ENCODE measurements at places on chromosomes 5 and 9.

DNA sequence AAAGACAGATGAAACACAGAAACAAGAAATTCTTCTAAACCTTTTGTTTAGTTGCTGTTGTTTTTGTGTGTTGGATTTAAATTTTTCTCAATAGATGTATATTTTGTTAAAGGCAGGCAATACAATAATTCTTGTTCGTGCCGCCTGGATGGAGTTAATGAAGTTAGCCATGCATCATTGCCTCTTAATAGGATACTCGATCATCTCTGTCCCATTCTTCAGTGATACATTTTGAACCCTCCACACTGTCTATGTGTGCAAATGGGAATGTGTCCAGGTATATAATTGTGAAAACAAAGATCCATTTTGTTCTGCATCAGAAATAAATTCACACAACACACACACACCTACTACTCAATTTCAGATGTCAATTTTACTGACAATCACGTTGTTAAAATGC lies 186.6 kb upstream of the ADAMTS16 start:
- no peak for DNase-seq

- no peak for DNase-seq
These were observed 192.3 kb downstream of the CACNA1B start for GRCh38 chr9:138069731-138070456.

DNA sequence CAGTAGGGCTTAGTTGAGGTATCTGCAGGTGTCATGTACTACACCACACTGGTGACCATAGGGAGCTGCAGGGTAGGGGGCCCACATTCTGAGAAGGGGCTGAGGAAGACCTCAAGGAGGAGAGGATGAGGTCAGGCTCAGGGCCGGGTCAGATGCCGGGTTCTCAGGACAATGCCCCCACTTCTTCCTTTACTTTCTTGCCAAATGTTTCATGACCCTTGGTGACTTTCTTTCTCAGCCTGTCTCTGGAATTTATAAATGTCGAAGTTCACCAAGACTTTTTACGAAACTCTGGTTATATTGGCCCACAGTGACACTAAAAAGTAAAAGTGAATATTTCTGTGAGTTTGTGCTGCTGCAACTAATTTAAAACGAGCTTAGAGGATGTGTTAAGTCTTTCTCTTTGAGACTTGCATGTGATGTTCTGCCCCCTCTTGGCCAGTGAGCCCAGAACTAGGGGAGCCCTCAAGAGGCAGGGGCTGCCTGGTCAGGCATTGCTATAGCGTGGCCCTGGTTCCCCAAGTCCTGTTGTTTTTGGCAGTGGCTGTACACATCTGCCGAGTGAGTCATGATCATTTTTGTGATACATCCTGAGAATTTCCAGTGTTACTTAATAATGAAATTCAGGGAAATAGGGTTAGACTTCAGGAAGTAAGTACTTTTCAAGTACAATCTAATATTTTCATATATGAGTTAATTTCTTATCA lies 11.2 kb downstream of the ACO1 start:
- peak; percentile 65 for DNase-seq

GRCh38 chr9:99181621-99182020 lies 40.1 kb downstream of the ALG2 start:
- DNase-seq, result peak; percentile 82

DNA sequence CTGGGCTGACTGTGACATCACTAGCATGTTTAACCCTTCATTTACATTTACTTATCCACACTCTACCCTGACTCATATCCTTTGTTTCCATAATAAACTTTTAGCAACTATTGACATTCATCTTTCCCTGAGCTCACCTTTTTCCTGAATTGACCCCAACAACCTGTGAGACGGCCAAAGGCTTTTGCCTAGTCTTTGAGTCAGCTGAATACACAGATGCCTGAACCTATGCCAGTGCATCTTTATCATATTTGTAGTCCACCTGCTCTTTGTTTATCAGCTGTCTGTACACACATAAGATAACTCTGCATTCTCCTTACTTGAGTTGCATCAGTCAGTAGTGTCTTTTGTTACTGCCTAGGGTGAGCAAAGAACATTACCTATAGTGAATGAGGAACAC lies 128.5 kb upstream of the HMHB1 start:
- DNase-seq, result no peak

DNA sequence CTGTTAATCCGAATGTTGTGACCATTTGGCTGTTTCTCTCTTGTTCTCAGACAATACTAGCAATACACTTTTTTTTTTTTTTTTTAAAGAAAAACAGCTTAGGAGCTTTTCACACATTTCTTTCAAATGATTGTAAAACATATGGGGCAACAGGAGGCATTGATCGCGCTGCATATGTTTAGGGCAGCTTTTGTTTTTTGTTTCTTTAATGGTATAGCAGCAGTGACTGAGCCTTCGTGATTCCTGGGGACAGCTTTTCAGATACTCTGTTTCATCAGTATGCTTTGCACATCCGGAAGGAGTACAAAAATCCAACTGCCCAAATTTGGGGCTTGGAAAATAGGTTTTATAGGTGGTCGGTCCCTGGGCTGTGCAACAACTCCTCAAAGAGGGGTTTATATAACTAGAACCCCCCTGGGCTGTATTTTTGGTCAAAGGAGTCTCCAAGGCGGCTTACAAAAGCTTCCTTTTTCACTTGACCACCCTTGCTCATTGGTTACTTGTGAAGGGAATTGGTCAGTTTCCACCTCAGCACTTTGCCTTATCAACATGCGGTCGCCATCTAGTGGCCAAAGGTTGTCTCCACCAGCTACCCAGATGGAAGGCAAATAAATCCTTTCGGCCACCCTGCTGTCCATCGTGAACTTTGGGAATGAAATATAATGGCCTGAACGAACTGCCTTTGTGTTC lies 91.8 kb downstream of the PDE6A start:
- peak; percentile 84 for DNase-seq

DNA sequence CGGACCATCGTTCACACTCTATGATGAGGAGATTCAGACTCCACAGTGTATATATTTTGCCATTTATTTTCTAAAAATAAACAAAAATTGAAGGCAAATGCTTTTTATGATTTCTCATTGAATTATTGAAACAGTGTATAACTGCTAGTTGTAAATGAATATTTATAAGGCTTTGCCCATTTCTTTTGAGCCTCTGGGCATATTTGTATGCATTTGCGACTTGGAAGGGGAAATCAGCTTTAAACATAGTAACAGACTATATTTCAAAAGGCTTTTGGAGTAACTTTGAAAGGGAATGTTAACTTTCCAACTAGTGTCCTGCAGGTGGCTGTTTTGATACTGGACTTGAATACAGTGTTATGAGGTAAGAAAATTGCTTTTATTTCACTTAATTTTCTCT lies 26.0 kb downstream of the MRPL22 start:
- no peak for DNase-seq

DNA sequence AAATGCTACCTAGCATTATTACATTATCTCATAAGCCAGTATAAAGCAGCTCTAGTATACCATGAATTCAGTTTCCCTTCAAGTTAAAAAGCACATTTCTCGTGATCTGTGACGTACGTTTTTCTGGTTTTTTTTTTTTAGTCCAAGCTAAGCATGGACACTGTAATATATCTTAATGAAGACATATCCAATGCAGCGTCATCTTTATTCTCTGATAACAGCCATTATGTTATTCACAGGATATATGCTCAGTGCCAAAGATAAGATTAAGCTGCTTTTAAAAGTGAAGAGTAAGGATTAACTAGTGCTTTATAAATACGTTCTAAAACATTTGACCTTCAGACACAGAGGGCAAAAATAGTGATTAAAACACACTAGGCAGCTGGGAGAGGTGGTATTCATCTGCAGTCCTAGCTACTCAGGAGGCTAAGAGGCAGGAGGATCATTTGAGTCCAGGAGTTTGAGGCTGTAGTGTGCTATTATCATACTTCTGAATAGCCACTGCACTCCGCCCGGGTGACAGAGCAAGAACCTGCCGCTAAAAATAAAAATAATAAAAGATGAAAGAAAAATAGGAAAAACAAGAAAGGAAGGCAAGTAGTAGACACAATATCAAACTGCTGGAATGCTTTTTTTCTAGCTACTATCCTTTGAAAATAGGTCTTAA lies 7.7 kb downstream of the CSNK1A1 start:
- no peak for DNase-seq

DNA sequence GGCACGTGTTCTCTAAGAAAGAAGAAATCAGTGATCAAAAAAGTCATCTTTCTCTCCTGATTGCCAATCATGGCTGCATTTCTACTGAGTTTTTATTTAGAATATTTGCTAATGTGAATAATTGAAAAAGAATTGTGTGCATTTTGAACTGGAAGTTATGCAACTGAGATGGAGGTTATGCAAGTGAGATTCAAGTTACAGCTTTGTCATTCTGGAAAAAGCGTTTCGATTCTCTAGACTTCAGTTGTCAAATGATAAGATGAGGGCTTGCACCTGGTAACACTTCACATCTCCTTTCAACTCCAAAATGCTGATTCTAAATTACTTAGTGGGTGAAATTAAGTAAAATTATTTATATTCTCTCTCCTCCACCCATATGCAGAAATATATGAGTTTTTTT lies 36.4 kb downstream of the C6 start:
- no peak for DNase-seq

- peak; percentile 59 for DNase-seq
These were observed 36.2 kb upstream of the OTULIN start for GRCh38 chr5:14628346-14628745.

GRCh38 chr9:92740446-92740961 lies 24.1 kb downstream of the BICD2 start:
- peak; percentile 68 for DNase-seq

DNA sequence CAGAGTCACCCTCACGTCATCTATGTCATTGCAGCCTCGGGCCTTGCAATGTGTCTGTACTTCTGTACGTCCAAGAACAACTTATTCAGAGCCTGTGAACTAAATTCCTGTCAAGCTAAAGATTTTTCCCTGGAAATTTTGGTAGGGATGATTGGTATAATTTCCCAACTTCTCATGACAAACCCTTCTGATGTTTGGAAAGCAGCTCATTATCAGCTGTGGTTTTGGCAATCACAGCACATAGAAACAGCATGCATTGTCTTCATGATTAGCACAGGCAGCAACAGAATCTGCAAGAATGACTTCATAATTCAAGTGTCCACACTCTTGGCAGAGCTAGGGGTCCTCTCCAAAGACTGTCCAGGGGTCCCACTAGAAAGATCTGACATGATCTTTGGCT lies 49.5 kb downstream of the APBA1 start:
- DNase-seq, result no peak

DNA sequence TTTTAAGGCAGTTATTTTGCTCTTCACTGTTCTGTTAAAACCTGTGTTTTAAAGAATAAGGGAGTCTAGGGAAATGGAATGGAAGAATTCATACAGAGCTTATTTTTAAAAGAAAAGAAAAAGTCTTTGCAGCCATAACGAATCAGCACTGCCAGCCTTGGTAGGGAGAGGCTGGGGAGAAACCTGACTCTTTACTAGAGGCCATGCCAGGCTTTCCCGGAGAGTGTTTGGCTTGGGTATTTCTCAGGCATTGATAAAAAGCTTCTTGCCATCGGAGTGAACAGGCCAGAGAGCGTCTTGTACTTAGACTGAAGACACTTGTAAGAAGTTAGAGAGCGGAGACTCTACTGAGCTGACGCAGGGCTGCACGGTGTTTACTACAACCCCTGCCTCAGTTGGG lies 72.7 kb upstream of the NFIL3 start:
- DNase-seq, result no peak

DNA sequence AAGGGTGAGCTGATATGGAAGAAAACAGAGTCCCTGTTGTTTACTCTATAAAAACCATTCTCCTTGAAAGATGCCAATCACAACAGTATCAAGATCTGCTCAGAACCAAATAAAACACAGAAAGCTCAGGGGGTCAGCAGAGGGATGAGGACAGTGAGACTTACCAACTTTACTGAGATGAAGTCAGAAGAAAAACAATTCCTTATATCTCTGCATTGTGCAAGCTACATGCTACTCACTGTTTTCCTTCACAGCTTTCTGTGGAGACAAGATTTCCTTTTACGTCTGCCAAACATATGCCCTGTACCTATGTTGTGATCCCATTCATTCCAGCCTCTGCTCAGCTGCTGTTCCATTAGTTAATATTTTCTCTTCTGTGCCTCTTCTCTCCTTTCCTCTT lies 185.6 kb downstream of the TSSK1B start:
- DNase-seq, result no peak

DNA sequence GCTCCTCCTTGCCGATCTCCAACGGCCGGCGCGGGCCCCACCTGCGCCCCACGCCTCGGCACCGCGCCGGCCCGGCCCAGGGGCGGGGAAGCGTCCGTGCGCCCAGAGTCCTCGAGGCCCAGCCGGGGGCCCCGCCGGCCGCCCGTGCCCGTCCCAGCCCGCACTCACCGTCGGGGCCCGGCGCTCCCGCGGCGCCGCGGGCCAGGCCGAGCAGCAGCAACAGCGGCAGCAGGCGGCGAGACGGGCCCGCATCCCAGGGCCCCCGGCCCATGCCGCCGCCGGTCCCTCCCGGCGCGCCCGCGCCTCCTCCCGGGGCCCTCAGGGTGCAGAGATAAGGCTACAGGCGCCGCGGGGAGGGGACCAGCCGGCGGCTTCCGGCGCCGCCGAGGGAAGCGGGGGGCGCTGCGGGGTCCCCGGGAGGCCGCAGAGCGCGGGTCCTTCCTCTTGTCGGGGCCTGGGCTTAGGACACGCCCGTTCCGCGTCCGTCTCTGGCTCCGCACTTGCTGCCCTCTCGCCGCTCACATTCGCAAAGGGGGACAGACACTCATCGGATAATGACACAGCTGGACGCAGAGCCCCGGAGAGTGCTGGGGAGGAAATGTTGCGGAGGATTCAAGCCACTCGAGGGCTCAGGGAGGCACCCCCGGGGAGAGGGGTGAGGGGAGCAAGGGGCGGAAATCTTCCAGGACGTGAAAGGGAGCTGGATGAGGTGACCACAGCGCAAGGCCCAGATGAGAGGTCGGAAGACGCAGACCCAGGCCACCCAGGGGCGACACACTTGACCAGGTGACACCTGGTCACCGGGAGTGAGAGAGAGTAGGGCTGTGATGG lies at the start of gene SUSD1:
Gene SUSD1 (minus strand): TSS at position 333 of the 831 bp plus-strand sequence. CDS start 62 bp downstream, at position 271.
- DNase-seq, result peak; percentile 45

- peak; percentile 22 for DNase-seq
These were observed 77.9 kb upstream of the ATG10 start for GRCh38 chr5:81893961-81894360.

- DNase-seq, result no peak
These were observed 74.5 kb downstream of the WNK2 start for GRCh38 chr9:93258419-93258817.

- no peak for DNase-seq
These were observed 219.7 kb downstream of the ADCY2 start for GRCh38 chr5:7615566-7616061.

GRCh38 chr5:76114179-76114851 lies 31.1 kb downstream of the SV2C start:
- DNase-seq, result peak; percentile 56

GRCh38 chr9:105026451-105026850 lies 98.5 kb upstream of the ABCA1 start:
- peak; percentile 68 for DNase-seq

- DNase-seq, result peak; percentile 24
These were observed 554 bp downstream of the RPS23 start for GRCh38 chr5:82277613-82277986.

- DNase-seq, result no peak
These were observed 131.9 kb downstream of the CWC27 start for GRCh38 chr5:64900618-64901017.

GRCh38 chr5:14250084-14250695 lies 107.0 kb downstream of the TRIO start:
- peak; percentile 27 for DNase-seq

GRCh38 chr5:74173241-74173640 lies 467.3 kb downstream of the ENC1 start:
- DNase-seq, result no peak

GRCh38 chr5:84292788-84293653 lies 91.7 kb downstream of the EDIL3 start:
- peak; percentile 14 for DNase-seq

GRCh38 chr9:117706421-117707116 lies 2.4 kb downstream of the TLR4 start:
- peak; percentile 26 for DNase-seq

- no peak for DNase-seq
These were observed 16.1 kb upstream of the PRLR start for GRCh38 chr5:35246411-35246810.
